ENCODE measurements at places on chromosomes 2 and 18. TPM values are rescaled to one million over a fixed set of nuclear protein-coding genes. Genes with fewer than 3 reads are reported as not detected.
A peak's percentile ranks its signal among the peaks of the same experiment; 100 is the strongest.

Gene SNED1
- 2.7 TPM for total RNA-seq

GRCh38 chr18:8261651-8262091, 347.6 kb upstream of the RAB12 start:
- no peak for DNase-seq

DNA sequence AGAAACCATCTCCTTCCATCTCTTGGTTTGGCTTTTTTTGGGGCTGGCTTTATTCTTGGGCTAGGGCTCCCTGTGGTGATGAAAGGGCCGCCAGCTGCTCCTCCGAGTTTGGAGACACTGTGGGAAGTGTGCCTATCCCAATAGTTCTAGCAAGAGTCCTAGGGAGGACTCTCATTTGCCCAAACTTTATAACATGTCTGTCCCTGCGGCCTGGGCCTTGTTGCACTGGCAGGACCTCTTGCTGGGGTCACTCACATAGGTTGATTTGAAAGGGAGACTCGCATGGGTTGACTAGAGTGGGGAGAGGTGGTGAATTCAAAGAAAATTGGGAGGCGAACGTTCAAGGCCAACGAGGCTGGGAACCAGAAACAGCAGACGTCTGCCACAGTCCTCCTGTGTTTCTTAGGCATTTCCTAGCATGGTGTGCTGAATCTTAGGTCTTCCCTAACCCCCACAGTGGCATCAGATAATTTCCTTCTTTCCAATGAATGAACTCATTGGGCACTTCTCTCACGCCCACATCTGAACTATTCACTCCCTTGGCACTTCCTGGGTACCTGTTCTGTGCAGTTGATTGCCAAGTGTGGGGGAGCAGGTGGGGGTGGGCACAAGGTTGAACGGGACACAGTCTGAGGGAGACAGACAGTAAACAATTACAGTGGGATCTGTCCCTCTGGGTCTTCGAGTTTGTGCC, 26.8 kb downstream of the NIFK start:
- no peak for DNase-seq

Gene RFTN2
- not detected for total RNA-seq

Gene CLEC4F
- not detected for total RNA-seq

DNA sequence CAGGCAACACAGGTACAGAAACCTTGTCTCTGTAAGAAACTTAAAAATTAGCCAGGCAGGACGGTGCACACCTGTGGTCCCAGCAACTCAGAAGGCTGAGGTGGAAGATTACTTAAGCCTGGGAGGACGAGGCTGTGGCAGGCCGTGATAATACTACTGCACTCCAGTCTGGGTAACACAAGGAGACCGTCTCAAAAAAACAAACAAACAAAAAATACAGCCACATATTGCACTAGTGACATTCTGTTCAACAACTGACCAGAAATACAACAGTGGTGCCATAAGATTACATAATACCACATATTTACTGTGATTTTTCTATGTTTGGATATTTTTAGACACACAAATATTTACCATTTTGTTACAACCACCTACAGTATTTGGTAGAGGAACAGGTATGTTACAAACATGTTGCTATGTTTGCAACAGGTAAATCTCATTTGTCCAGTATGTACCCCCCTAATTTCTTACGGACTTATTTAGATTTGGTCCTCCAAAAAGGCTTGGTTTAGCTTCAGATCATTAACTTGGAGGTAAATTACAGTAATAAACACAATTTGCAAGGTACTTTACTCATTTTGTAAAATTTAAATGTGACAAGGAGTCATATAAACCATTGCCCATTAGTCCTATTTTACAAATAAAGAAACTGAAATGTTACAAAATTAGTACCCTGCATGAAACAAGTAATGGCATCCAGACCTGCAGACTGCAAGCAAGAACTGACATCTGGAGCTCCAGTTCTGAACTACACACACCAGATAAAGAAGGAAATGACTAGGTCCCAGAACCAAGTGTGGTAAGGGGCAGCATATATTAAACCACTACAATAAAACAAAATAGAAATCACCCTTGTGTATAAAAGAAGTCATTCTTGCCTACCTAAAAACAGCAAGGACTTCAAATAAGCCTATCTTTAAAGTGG, 36.8 kb downstream of the TRIP12 start:
- no peak for DNase-seq

DNA sequence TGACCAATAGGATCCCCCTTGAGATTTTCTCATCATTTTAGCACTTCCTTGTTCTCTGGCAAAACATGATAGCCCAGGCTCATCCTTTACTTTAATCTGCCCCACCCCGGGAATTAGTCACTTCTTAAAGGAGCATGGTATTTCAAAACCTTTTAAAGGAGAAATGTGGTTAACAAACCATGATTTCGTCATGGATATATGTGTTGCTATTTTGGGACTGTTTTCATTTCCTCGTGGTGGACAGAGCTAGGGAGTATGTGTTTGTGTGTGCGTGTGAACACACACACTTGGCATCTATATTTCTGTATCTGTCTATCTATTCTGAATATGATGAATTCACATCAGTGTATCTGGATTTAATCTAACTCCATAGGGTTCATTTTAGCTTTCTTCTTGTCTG, 128.1 kb downstream of the BIRC6 start:
- peak; percentile 91 for DNase-seq

DNA sequence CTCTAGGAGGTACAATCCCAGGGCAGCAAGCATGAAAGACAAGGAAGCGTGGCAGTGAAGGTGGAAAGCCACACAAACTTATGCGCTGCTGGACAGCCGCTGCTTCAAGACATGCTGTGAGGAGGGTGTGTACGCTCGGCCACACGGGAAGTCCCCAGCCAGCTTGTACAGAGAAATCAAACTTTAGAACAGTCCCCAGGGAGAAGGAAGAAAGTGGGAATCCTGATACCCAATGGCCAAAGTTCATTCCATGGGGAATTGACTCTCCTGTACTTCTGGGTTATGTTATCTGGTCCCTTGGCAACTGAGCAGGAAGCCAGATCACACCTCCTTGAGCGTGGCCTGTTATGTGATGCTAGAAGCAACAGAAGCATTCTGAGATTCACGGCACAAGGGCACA, 86.1 kb upstream of the BOD1L2 start:
- DNase-seq: no peak

DNA sequence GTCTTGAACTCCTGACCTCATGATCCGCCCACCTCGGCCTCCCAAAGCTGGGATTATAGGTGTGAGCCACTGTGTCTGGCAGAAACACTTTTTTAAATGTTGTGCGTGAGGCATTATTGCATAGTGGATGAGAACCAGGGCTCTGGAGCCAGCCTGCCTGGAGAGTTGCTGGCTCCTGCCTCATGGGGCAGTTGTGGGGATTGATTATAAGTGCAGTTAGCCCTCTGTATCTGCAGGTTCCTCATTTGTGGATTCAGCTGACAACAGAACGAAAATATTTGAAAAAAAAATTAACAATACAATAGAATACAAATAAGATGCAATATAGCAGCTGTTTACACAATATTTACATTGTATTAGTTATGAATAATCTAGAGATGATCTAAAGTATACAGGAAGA, 129.4 kb upstream of the EML6 start:
- DNase-seq: no peak

GRCh38 chr2:176960736-176961520, 251.7 kb upstream of the HNRNPA3 start:
- DNase-seq: no peak

GRCh38 chr2:165311949-165312348, 72.7 kb downstream of the SCN2A start:
- DNase-seq: no peak

DNA sequence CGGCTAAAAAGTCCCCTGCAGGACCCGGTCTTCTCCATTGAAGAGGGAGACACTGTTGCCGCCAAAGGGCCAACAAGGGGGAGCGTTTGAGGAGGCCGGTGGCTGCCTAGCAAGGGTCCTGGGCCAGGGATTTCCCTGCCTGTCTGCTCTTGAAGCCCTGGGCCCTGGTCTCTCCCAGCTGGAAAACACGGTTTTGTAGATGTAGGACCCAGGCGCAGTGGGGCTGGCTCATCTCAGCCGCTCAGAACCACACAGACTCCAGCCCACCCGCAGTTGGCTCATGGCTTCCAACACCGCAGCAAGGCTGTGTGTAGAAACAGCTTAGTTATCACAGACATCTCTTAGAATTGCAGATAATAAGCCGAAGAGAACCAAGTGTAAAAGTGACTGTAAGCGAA, 57.1 kb upstream of the TWIST2 start:
- no peak for DNase-seq

DNA sequence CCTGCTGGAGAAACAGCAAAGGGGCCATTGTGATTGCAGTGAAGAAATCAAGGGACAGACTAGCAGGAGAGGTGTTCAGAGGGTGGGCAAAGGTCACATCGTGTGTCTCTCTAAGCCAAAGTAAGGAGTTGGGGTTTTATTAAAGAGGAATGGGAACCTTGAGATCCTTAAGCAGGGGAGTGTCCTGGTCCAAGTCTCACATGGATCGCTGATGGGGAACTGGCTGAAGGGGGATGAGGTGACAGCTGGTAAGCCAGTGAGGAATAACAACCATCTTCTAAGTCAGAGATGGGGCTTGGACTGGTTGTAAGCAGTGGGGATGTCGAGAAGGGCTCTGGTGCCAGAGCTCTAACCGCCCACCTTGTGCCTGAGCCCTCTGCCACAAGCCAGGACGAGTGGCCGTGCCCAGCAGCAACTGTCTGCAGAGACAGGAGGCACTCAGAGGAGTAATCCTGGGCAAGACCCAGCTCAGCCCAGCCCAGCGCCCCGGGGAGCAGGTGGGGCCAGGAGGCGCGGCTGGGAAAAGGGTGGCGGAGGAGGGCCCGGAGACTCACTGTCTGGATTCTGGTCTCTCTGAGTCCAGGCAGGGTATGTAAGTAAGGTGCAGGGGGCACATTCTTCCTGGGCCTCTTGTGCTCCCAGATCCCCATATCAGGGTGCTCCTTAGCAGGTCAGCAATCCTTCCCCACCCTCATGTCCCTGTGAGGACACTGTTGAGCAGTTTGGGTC, 13.7 kb downstream of the WNT10A start:
- DNase-seq: no peak

Gene AMER3
- total RNA-seq: not detected
